ENCODE measurements at places on chromosomes 1 and 21.
A peak's percentile ranks its signal among the peaks of the same experiment; 100 is the strongest.

DNA sequence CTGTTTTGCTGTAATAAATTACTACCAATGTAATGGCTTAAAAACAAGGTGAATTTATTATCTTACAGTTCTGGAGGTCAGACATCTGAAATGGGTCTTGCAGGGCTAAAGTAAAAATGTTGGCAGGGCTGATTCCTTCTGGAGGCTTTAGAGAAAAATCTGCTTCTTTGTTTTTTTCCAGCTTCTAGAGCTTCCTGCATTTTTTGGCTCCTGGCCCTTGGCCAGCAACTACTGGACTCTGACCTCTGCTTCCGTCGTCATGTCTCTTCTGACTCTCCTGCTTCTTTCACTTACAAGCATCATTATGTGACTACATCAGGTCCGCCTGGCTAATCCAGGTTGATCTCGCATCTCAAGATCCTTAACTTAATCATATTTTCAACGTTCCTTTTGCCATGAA is 350.9 kb downstream of the S1PR1 start:
- peak; percentile 4 for DNase-seq

- no peak for DNase-seq
These were observed 117.9 kb downstream of the AKT3 start for GRCh38 chr1:243731974-243732625.

- no peak for DNase-seq
These were observed 174.6 kb upstream of the EDN2 start for GRCh38 chr1:41659159-41659495.

DNA sequence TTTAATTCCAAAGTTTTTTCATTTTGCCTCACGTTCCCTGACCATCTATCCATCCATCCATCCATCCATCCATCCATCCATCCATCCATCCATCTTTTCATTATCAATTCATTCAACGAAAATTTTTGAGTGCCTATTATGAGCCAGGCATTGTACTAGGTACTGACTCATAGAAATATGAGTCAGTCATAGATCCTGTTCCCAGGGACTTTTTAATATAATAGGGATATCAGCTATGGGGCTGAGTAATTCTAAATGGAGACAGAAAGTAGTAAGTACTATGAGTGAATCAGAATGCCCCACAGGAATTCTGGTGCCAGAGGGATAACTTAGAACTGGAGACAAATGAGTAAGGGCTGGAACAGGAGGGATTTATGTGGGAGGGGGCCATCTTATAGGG is 49.8 kb upstream of the GNG12 start:
- no peak for DNase-seq

- no peak for DNase-seq
These were observed 73.1 kb downstream of the KIF1B start for GRCh38 chr1:10283318-10283984.

DNA sequence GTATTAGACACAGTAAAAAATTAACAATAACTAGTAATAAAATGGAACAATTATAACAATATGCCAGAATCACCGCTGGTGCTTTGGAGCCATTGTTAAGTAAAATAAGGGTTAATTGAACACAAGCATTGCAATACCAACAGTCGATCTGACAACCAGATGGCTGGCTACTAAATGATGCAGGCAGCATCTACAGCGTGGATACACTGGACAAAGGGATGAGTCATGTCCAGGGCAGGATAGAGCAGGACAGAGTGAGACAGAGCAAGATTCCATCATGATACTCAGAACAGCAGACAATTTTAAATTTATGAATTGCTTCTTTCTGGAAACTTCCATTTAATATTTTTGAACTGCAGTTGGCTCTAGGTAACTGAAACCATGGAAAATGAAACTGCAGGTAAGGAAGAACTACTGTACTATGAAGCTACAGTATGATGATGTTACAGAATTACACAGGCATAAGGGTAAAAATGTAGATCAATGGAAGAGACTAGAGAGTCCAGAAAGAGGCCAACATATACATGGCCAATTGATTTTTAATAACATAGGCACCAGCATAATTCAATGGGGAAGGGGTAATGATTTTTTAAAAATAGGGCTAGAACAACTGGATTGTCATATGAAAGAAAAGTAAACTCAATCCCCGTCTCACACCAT is 168.7 kb downstream of the RRAGC start:
- DNase-seq: no peak

GRCh38 chr1:36760081-36760480 is 274.2 kb downstream of the GRIK3 start:
- DNase-seq: no peak

DNA sequence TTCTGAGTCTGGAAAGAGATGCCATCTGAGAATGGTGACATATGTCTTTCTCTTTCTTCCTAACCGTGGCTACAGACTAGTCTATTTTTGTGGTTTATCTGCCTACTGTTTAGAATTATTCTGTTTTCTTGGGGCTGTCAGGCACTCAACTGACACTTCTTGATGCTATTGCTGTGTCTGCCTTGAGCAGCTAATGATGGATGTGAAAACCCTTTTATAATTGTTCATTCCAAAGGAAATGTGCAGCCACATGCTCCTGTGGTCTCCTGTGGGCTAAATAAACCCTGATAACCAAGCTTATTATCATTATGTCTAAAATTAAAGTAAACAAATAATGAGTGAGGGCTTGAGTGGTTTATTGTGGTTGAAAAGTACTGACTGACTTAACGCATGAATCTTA is 52.7 kb upstream of the CXADR start:
- no peak for DNase-seq

- peak; percentile 91 for DNase-seq
These were observed 29.4 kb downstream of the ZBTB18 start for GRCh38 chr1:244080343-244080929.

GRCh38 chr1:17301767-17302166 is 6.2 kb upstream of the PADI4 start:
- no peak for DNase-seq

Measured in ACHN (cell line).